ENCODE measurements at places on chromosomes 3 and 15. TPM values are rescaled to one million over a fixed set of nuclear protein-coding genes. Genes with fewer than 3 reads are reported as not detected.

The BCL2A1 gene
- polyA plus RNA-seq, result not detected

The BUB1B gene
- polyA plus RNA-seq, result 22.6 TPM

The CHCHD6 gene
- polyA plus RNA-seq, result 42.1 TPM

The SI gene
- polyA plus RNA-seq, result not detected

The TGM4 gene
- not detected for polyA plus RNA-seq

The GAP43 gene
- polyA plus RNA-seq, result 151 TPM

The MYL3 gene
- 4.8 TPM for polyA plus RNA-seq

The SRP14 gene
- polyA plus RNA-seq, result 457 TPM

The NDN gene
- polyA plus RNA-seq, result 64.0 TPM

The OSTN gene
- not detected for polyA plus RNA-seq

The SPSB4 gene
- 5.4 TPM for polyA plus RNA-seq

The RTP1 gene
- 0.93 TPM for polyA plus RNA-seq

The CFAP100 gene
- not detected for polyA plus RNA-seq

The CNTN4 gene
- polyA plus RNA-seq, result 8.8 TPM

The CALML4 gene
- 2.5 TPM for polyA plus RNA-seq

The UBP1 gene
- 23.7 TPM for polyA plus RNA-seq

The THOC7 gene
- polyA plus RNA-seq, result 32.1 TPM

The ADAMTSL3 gene
- 0.98 TPM for polyA plus RNA-seq

The HAPLN3 gene
- 1.8 TPM for polyA plus RNA-seq

The PARP15 gene
- not detected for polyA plus RNA-seq

The ZNF660 gene
- polyA plus RNA-seq, result 2.7 TPM

The CMTM8 gene
- 4.2 TPM for polyA plus RNA-seq

The PLAAT1 gene
- 4.4 TPM for polyA plus RNA-seq

The CNTN3 gene
- 0.29 TPM for polyA plus RNA-seq

The SPATA12 gene
- not detected for polyA plus RNA-seq

The IMPG2 gene
- polyA plus RNA-seq, result not detected

The PPP1R14D gene
- polyA plus RNA-seq, result 0.66 TPM

The C2CD4A gene
- 0.24 TPM for polyA plus RNA-seq

The NPAP1 gene
- polyA plus RNA-seq, result not detected

The CMTM6 gene
- 8.6 TPM for polyA plus RNA-seq

The CCDC191 gene
- 2.5 TPM for polyA plus RNA-seq

The CRYGS gene
- 0.34 TPM for polyA plus RNA-seq

The OR5K2 gene
- polyA plus RNA-seq, result not detected

The CSPG5 gene
- 32.3 TPM for polyA plus RNA-seq

The FGF7 gene
- polyA plus RNA-seq, result not detected

The CHSY1 gene
- 23.9 TPM for polyA plus RNA-seq

The CLRN1 gene
- not detected for polyA plus RNA-seq

All from brain (organoid and tissue), 16 donors.